Head of caudate nucleus (tissue), 42 donors: ENCODE measurements at places on chromosomes 3 and 15.
A peak's percentile ranks its signal among the peaks of the same experiment; 100 is the strongest.

- DNase-seq = no peak
Measured at GRCh38 chr3:72969766-72970165, 26.8 kb upstream of the PPP4R2 start.

- DNase-seq = no peak
Measured at GRCh38 chr15:99406716-99407487, 155.6 kb downstream of the LRRC28 start.

DNA sequence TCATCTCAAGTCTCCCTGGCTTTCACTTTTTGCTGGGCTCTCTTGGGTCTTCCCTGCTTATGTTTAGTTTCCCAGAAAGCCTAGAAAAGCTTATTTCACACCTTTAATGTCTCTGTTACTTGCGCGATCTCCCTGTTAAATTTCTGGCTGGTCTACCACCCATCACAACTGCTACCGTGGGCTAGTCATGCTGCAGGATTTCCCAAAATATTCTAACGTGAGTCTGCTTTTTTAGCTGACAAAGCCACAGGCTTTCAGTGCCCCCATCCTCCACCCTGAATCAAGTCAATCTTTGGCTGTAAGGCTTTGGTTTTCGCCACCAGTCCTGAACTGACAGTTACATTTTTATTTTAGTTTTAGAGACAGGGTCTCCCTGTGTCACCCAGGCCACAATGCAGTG lies 74.1 kb downstream of the SUMF1 start:
- DNase-seq = no peak

- DNase-seq = no peak
Measured at GRCh38 chr15:70342554-70343548, 245.1 kb upstream of the TLE3 start.

DNA sequence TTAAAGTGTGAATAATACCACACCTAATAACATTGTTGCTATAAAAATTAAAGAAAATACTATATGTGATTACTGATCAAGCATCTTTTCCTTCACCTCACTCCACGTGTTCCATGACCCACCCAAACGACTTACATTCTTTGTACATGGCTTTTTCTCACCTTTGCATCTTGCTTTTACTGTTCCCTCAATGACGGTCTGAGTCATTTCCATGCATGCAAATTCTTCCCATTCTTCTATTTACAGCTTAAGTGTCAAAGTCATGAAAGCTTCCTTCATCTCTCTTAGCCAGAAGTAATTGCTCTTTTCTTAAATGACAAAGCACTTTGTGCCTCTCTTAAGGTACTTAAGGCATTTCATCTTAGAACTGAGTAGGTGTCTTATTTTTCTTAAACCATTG lies 64.0 kb downstream of the GREM1 start:
- no peak for DNase-seq

GRCh38 chr15:89803941-89804800 lies 10.5 kb downstream of the ANPEP start:
- DNase-seq = no peak

DNA sequence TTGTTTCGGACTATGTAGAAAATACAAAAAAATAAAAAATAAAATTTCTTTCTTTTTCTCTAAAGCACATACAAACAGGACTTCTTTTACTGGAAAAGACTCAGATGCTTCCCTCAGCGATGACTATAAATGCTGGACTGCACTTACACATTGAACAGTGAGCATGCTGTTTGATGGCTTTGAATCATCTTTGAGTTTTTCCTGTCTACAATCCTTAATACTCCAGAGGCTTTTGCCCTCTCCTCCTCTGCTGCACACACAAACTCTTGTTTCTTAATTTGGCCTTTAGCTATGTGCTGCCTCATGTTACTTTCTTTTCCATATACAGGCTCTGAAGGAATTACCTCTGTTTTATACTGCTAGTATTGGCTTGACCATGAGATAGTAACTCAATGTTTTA lies 575.1 kb downstream of the EPHA3 start:
- no peak for DNase-seq

- peak; percentile 27 for DNase-seq
Measured at GRCh38 chr3:50502225-50502583, 1.2 kb downstream of the CACNA2D2 start.

GRCh38 chr3:61848885-61849284 lies 287.5 kb downstream of the PTPRG start:
- no peak for DNase-seq

DNA sequence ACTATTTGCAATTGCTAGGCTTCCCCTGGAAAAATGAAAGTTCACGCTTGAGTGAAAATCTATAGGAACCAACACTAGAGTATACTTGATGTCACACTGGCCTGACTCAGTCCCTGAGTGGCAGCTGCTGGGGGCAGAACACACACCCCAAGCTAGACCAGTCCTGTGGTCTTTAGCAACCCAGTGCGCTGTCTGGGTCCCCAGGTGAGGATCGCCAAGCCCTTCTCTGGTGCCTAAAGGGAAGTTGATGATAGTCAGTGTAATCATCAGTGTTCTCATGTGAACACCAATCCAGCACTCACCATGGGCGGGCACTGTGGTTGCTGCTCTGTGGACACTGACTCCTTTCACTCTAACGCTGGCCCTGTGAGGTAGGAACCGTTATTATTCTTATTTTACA lies 11.2 kb downstream of the ALDH1A3 start:
- no peak for DNase-seq

DNA sequence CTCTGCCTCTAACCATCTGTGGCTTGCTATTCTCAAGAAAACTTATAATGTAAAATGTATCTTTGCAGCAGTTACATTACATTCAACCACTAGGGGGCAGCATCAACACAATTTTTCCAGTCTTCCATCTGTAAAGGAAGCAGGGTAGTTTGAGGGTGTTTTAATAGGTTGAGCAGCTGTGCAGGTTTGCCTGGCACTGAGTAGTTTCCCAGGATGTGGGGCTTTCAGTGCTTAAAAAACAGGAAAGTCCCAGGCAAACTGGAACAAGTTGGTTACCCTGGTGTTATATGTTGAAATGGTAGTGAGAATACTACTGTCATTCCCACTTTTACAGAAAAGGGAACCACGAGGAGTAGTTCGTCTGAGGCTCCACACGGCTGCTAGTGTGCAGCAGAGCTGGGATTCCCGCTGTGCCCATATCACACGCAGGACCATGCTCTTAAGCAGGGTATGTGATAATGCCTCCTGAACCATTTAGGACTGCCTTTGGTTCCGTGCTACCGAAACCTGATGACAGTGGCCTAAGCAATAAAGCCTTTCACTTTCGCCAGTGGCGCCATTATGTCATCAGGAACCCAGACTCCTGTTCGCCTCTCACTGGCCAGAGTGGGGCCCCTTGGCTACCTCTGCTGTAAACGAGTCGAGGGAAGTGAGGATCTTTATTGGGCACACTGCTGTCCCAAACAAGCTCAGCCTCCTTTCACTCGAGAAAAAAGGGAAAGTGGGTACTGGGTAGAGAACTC lies 64.7 kb upstream of the ZBTB38 start:
- no peak for DNase-seq

DNA sequence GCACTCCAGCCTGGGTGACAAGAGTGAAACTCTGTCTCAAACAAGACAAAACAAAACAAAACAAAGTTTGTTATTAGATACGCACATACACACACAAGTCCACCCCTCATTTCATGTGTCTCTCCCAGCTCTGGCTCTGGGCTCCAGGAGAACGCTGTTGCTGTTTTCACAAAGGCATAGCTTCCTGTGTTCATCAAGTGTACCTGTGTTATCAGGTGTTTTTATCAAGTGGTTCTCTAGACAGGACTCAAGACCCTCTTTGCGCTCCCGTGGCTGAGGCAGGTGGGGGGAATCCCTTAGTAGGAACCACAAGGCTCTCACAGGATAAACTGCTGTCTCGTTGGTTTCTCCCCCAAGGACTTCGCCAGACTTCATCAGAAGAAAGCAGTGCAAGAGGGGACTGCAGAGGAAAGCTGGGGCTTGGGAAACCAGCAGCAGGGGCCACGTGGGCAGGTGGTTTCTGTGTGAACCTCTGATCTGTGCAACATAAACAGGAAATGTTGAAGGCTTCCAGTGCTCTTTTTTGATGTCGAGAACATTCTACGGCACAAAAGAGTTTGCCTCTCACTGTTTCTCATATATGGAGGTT lies 6.9 kb upstream of the PPP1R2 start:
- no peak for DNase-seq

GRCh38 chr3:51501833-51502561 lies 2.2 kb upstream of the DCAF1 start:
- DNase-seq = peak; percentile 87

- no peak for DNase-seq
Measured at GRCh38 chr15:27084844-27085243, 113.9 kb downstream of the GABRG3 start.

- DNase-seq = no peak
Measured at GRCh38 chr3:11322931-11323330, 50.7 kb downstream of the ATG7 start.

DNA sequence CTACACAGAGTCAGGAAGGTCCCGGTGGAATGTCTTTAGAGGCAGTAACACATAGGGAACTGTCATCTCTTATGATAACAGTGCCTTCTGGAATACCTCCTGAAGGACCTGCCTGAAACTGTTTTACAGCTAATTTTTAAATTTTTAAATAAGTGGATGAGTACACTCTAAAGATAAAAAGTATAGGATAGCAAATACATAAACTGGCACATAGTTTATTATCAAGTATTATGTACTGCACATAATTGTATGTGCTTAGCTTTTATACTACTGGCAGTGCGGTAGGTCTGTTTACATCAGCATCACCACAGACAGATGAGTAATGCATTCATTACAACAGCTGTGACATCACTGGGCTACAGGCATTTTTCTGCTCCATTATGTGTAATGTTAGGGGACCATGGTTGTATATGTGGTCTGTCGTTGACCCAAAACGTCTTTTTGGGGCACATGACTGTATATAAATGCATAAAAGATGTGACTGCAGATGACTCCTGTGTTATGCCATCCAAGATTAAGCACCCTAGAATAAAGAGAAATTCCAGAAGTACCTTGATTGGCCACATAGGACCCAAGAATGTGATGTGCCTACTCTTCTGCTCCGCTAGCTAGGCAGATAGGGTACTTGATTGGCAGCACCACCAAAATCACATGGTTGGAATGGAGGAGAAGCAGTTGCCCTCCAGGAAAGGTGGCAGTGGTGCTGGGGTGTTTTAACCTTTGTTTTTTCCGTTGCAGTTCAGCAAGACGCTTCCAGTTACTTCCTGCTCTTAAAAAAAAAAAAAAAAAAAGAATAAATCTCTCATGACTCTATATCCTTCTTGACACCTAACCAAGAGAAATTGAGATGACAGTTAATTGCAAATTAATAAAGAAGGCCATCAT lies 3.3 kb downstream of the VPS8 start:
- no peak for DNase-seq

- no peak for DNase-seq
Measured at GRCh38 chr3:16369276-16369675, 104.3 kb downstream of the OXNAD1 start.

DNA sequence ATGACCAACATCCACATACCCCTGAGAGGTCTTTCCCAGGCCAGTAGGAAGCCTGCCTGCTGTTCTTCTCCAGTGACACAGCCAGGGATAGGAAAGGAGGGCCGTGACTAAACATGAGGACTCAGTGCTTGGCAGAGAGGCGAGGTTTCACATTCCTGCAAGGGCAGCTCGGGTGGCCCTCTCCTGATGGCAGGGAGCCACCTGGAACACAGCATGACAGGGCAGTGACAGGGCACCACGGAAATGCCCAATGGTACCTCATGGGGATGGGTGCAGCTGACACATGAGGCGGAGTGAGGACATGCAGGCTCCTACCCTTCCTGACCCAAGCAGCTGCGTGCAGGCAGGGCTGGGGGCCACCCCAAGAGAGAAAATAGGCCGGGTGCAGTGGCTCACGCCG lies 7.4 kb upstream of the TGM5 start:
- DNase-seq = no peak

- no peak for DNase-seq
Measured at GRCh38 chr3:112769286-112769978, 77.2 kb downstream of the CD200R1L start.

- no peak for DNase-seq
Measured at GRCh38 chr15:49718234-49718633, 97.4 kb downstream of the DTWD1 start.

GRCh38 chr15:61175024-61175423 lies 54.1 kb downstream of the RORA start:
- DNase-seq = no peak

DNA sequence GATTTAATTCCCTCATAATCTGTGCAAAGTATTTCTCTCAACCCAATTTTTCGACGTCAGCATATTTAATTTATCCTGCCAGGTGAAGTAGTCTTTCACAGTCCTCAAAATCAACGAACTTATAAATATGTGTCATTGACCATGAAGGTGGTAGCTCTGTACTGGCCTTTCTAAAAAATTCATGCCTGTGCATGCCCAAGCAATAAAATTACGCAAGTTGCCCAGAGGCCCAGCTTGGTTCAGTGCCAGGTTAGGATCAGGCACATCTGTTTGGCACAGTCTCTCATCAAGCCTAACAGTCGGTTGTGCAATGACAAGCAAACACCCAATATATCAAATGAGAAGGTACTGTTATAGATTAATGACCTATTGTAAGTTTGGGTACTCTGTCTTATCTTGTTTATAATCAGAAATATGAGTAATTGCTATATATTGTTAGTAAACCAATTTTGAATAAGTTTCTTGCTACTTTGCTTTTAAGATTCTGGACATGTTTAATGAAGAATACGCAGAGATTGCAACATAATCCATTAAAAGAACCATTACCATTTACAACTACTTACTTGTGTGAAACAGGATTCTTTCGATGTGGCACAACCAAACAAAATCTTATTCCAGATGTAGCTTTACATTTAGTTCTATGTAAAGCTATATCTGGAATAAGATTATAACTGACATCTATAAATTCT lies 159.0 kb upstream of the IL12A start:
- DNase-seq = no peak

GRCh38 chr3:16171009-16171408 lies 3.5 kb upstream of the GALNT15 start:
- no peak for DNase-seq

DNA sequence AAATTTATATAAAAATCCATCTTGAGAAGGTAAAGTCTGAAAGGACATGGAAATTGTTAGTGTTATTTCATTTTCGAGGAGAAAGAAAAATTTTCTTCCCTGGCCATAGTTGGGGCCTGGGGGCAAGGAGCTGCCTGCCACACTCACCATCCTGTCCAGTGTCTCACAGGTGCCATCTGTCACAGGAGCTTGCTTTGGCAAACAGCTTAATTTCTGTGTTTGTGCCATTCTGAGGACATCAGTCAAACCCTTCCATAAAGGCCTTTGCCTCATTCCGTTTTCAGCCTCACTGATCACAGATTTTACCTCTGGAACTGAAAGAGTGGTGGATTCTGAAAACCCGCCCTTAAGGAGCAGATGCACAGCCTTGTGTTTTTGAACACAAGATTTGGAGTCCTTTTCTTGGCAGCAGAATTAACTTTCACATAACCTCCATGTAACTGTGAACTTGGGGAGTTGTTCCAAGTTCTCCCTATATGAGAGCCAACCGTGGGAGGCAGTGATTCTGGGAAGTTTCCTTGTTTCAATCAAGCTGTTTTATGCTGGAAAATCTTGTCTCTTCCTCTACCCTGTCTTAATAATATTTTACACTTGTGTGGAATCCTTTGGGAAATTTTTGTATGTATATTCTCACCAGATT lies 254.7 kb downstream of the CACNA2D3 start:
- DNase-seq = no peak

GRCh38 chr3:71168880-71169411 lies 414.6 kb downstream of the FOXP1 start:
- no peak for DNase-seq
